ENCODE measurements at places on chromosomes 11 and 22.

DNA sequence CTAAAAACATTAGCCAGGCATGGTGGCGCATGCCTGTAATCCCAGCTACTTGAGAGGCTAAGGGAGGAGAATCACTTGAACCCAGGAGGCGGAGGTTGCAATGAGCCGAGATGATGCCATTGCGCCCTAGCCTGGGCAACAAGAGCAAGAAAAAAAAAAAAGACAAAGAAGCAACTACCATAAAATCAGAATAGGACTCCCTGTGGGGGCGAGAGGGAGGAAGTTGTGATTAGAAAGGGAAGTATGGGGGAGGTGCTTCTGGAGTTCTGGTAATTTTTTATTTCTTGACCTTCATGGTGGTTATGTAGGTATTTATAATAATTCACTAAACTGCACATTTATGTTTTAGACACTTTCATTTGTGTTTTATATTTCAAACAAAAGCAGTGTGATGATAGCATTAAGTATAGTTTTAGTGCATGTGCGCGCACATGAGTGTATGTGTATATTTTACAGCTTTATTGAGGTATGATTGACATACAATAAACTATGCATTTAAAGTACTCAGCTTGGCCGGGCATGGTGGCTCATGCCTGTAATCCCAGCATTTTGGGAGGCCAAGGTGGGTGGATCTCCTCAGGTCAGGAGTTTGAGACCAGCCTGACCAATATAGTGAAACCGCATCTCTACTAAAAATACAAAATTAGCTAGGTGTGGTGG is 43.5 kb downstream of the SIK2 start:
- no peak for DNase-seq

DNA sequence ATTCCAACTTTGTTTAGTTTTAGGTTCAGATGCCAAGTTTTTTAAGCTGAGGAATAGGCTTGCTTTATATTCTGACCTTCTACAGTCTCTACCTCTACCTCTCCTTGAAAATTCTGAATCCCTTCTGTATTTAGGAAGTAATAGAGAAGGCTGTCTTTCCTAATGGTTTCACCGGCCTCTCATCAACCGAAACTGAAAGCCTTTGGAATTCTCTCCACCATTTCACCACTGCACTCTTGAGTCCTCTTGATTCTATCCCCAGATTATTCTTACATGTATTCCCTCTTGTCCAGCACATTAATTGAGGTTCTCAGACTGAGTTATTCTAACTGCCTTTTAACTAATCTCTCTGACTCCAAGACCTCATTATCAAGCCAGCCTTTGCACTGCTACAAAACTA is 67.7 kb upstream of the PICALM start:
- no peak for DNase-seq

DNA sequence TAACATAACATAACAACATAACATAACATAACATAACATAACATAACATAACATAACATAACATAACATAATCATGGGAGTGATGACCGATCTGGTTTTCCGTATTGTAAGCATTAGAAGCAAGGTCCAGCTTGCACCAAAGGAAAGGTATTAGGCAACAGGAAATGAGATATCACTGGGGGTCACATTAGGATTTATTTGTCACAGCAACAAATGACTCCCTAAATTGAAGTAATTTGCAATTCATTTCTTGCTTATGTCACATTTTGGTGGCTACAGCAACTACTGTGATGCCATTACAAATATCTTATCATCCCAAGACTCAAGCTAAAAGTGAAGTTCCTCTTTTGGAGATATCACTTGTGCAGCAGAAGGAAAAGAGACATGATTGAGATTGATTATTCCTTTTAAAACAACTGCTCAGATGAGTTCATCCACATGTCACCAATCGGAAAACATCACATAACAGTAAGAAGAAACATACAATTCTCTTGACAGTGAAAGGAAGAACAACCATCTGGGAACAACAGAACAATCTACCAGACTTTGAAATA is 1331.1 kb upstream of the RAG2 start:
- no peak for DNase-seq

GRCh38 chr11:84452211-84452610 is 1166.0 kb upstream of the CCDC90B start:
- no peak for DNase-seq

DNA sequence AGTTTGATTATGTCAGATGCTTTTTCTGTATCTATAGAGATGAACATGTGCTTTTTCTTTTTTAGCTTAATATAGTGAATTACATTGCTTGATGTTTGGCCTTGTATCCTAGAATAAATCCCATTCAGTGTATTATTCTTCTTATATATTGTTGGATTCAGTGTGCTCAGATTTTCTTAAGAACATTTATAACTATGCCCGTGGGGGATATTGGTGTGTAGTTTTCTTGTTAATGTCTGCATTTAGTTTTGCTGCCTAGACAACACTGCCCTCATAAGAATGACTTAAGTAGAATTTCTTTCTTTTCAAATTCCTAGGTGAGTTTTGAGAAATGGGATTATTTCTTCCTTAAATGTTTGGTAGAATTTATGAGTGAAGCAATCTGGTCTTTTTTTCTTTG is 98.5 kb downstream of the TMEM135 start:
- DNase-seq: no peak

GRCh38 chr22:25774575-25775026 is 32.6 kb downstream of the MYO18B start:
- no peak for DNase-seq
